ENCODE measurements at places on chromosomes 5 and 9.

GRCh38 chr9:98935071-98935505 lies 8.6 kb upstream of the COL15A1 start:
- H3K4me3 ChIP-seq: no peak overlapping the region
- no peaks in the 10 kb centered on the region for H3K4me1 ChIP-seq

GRCh38 chr5:167726642-167727041 lies 564.8 kb upstream of the WWC1 start:
- peaks cover 3% of the 10 kb centered on the region for H3K4me1 ChIP-seq
- no peaks in the 10 kb centered on the region for H3K36me3 ChIP-seq
- no peaks in the 10 kb centered on the region for H3K27me3 ChIP-seq

DNA sequence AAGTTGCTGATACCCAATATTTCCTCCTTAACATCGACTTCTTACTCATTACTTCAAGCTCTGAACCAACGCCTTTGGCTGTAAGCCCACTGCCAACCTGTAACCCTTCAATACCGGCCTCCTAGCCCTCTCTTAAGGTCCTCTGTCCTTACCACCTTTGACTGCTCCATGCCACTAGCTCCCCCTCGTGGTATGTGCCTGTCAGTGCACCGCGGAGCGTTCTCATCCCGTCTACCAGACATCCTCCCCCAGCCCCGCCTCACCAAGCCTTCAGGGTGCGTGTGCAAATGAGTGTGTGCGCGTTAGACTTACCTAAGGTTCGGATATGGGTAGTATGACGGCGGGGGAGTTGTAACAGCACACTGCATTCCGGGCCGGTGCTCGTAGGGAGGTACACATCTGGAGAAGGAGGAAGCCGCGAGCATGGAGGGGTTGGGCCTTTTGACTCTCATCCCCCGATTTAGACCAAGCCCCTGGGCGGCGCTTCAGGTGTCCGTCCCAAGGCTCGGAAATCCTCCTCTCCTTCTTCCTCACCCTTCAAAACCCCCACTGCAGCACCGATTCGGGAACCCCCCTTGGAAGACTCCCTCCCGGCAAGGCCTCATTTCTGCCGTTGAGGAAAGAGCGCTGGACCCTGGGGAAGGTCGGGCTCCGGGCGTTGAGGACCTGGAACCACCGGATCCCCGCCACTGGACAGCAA lies 2.8 kb upstream of the MYORG start:
- H3K27me3 ChIP-seq: no peaks in the 10 kb centered on the region
- no peak overlapping the region for H3K27ac ChIP-seq
- peaks cover 21% of the 10 kb centered on the region for H3K4me1 ChIP-seq
- peak; percentile 89 for DNase-seq
- H3K4me3 ChIP-seq: no peak overlapping the region

- no peak for DNase-seq
- no peaks in the 10 kb centered on the region for H3K4me1 ChIP-seq
- H3K27me3 ChIP-seq: no peaks in the 10 kb centered on the region
- H3K4me3 ChIP-seq: no peak overlapping the region
- no peak overlapping the region for H3K27ac ChIP-seq
- H3K36me3 ChIP-seq: no peaks in the 10 kb centered on the region
These were observed 486.4 kb upstream of the ZNF608 start for GRCh38 chr5:125232779-125233230.

DNA sequence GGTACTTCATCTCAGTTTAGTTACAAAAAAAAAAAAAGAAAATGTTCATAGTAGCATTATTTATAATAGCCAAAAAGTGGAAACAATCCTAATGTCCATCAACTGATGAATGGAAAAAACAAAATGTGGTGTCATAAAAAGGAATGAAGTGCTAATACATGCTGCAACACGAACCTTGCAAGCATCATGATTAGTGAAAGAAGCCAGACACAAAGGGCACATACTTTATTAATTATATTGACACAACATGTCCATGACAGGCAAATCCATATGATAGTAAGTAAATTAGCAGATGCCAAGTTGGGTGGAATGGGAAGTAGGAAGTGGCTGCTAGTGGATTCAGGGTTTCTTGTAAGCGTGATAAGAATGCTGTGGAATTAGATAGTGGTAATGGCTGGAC lies 54.2 kb downstream of the PCDHGC5 start:
- H3K4me1 ChIP-seq: no peaks in the 10 kb centered on the region
- no peaks in the 10 kb centered on the region for H3K27me3 ChIP-seq
- H3K27ac ChIP-seq: no peak overlapping the region
- no peak for DNase-seq
- no peak overlapping the region for H3K4me3 ChIP-seq

DNA sequence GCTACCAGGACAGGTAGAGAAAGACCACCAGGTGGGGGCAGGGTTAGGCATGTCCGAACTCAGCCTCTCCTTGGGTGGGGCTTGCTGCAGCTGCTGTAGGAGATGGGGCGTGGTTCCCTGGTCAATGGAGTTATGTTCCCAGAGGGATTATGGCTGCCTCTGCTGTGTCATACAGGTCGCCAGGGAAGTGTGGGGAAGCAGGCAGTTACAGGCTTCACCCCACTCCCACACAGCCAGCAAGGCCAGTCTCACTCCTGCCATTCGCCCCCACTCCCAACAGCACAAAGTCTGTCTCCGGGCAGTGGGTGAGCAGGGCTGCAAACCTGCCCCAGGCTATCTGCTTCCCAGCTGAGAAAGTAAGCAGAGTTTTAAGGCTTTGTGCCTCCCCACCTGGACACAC lies 20.0 kb upstream of the CEP72 start:
- no peak overlapping the region for H3K4me3 ChIP-seq
- H3K4me1 ChIP-seq: no peaks in the 10 kb centered on the region
- no peak overlapping the region for H3K27ac ChIP-seq
- H3K36me3 ChIP-seq: no peaks in the 10 kb centered on the region
- H3K27me3 ChIP-seq: no peaks in the 10 kb centered on the region

- no peak overlapping the region for H3K4me3 ChIP-seq
- no peaks in the 10 kb centered on the region for H3K27me3 ChIP-seq
- no peak overlapping the region for H3K27ac ChIP-seq
- H3K4me1 ChIP-seq: no peaks in the 10 kb centered on the region
- no peak for DNase-seq
- no peaks in the 10 kb centered on the region for H3K36me3 ChIP-seq
These were observed 17.1 kb downstream of the ENG start for GRCh38 chr9:127837346-127837745.

Data from Caco-2 (cell line).